AG09309 (cell line): ENCODE measurements at places on chromosomes 7 and 10.

GRCh38 chr7:2445047-2445446 is 31.2 kb downstream of the GRIFIN start:
- DNase-seq = no peak

DNA sequence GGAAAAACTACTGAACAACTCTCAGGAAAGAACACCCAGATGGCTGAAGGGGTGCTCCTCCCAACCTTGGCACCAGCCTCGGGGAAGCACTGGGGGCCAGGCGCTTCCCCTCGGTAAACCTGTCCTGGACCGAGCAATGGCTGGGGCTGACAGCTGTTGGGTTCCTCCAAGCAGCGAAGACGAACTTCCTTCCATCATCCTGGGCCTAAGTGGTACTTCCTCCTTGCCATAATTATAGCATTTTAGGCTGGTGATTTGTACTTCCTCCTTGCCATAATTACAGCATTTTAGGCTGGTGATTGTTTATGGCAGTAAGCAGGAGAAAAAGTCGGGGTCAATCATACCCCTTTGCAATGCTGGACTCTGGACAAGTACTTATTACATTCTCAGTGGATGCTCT is 69.3 kb downstream of the MYOF start:
- no peak for DNase-seq

DNA sequence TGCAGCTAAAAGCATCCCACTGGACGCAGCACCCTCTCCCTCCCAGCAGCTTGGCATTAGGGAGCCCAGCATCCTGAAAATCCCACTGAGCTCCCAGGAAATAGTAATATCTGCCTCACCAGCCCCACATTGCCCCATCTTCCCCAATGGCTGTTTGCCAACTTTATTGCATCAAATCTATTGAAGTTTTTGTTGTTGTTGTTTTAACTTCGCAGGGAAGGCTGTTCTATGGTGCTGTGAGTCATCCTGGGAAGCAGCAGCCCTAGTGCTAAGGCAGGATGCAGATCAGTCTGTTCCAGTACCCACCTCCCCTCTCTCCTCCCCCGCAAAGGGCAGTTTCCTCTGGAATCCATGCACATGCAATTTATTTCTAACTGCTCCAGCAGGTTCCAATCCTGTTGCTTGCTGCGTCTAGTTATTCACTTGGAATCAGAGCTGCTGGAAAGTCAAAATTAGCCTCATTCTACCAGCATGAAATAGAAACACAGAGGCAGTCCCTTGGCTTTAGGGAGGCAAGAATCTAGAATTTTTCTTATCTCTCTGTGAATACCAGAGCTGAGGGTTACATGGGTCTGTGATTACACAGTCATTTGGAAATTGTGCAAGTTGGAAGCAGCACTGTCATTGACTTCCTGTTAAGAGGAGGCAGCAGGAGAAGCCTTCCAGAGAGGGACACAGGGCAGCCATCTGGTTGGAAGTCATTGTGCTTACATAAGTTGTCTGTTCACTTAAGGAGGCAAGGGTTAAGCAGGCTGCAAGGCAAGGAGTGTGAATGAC is 115.9 kb upstream of the CACUL1 start:
- DNase-seq = peak; percentile 13

- DNase-seq = no peak
These were observed 945 bp downstream of the ADD3 start for GRCh38 chr10:110008518-110009339.

GRCh38 chr7:54678763-54679489 is 80.1 kb downstream of the SEC61G start:
- DNase-seq = no peak

DNA sequence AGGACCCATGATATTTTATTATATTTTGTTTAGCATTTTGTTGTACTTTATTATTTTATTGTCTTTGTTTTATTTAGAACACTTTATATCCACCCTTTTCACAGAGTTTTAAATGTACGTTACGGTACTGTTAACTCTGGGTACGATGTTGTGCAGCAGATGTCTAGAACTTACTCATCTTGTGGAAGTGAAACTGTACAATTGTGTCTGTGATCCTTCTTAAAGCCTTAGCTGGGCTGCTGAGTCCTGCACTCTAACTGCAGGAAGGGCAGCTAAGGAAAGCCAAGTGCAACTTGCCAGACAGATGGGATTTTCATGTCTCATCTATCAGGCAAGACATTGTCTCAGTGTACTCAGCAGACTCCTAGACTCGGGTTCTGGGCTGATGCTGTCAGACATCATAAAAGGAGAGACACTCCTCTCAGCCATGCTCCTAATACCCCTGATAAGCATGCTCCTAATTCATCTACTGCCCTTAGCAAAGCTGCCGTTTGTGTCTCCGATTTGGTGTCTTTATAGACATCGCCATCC is 14.6 kb upstream of the INSYN2A start:
- no peak for DNase-seq

DNA sequence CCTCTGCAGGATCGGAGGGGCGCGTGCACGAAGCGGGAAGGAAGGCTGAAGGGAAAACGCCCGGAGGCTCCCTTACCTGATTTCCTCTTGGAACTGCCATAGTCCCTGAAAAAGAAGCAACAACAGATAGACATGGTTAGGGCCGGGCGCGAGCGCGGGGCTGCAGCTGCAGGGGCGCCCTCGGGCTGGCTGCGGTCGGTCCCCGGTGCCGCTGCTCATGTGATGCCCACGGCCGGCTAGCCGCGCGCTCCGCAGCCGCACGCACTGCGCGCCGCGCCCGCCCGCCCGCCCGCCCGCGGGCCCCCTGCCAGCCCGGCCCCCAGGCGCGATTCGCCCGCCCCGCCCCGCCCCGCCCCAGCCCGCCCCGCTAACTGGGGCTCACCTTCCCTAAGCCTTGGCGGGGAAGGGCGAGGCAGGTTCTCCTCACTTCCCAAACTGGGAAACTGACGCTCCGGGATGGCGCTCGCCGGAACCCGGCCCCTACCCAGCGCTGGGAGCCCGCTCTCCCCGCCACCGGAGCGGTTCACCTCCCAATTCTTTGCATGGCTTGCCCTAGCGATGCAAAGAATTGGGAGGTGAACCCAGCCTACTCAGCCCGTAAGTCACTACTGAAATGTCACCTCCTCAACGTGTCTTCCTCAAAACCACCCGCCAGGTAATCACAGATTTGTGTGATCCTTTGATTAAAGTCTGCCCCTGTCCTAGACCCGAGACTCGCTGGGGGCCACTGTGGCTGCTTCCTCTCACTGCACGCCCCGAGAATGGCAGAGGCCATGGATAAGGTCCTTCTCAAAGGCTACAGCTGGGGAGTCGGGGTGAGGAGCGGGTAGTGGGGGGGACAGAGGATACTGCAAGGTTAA is 162.2 kb downstream of the SH3PXD2A start:
- DNase-seq = no peak

- DNase-seq = no peak
These were observed 14.5 kb downstream of the OR2A14 start for GRCh38 chr7:144137501-144137900.

DNA sequence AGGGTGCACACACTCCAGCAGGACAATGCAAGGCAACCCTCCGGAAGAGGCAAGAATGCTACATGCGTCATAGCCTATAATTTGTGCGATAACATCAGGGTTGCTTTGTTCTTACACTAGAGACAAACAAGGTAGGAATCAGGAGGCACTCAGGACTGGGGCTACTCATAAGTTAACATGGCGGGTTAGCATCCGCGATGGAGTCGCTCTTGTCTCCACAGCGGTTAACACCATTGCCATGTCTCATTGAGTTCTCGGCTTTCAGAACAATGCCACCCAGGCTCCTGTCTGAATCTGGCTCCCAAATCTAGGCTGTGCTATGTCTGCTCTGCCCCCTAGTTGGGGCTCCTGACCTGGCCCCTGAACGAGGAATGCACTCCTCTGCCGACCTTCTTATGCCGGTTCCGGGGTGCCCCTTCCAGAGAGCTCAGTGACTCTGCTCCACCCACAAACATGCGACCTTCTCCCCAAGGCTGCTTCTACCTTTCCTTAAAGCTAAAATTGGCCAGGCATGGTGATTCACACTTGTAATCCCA is 24.9 kb upstream of the SLF2 start:
- DNase-seq = no peak

DNA sequence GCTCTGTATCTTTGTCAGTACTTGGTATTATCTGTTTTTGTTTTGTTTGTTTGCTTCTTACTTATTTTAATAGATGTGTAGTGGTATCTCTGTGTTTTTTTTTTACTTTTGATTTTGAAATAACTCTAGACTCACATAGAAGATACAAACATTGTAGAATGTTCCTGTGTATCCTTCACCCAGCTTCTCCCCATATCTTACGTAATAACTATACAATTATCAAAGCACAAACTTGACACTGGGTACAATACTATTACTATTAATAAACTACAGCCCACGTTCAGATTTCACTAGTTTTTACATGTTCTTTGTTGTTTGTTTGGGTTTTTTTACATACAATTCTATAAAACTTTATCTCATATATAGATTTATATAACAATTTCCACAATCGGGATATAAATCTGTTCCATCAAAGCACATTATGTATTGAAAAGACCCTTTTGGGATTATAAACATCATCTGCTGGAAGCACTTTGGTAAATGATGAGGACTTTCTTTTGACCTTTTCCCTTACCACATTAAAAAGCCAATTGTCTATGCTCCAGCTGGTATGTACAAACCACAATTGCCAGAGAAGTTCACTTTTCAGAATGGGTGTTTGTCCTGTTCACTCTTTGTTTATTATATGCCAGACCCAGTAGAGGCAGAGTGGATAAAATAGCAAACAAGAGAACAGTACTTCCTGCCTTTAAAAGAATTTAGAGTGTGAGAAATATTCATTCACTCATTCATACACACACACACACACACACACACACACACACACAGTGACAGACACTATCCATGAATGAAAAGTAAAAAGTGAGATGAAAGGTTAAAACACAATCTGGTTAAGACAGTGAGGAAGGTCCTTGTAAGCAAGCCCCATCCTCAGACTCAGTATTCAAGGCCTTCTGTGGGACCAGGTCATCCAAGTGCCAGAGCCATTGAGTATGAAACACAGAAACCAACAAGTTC is 113.0 kb downstream of the SGMS1 start:
- DNase-seq = no peak

DNA sequence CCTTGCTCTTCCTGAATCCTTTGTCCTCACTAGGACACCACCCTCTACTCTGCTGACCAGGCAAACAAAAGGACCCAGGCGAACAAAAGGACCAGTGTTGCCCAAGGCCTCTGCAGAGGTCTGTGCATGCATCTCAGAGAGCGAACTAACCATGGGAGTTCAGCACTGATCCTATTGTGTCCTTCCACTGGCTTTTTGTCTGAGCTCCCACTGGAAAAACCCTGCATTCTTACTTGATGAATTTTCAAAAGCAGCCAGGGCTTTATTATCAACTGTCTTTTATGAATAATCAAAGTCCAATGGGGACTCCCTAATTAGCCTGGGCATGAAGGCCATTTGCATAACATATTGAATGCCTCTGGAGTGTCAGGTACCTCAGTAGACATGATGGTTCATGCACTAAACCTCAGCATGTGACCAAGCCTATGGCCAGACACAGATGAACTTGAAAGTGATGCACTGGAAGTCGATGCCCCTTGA is 140.6 kb downstream of the KCNMA1 start:
- DNase-seq = no peak

- DNase-seq = no peak
These were observed 653.7 kb upstream of the ZWINT start for GRCh38 chr10:57014758-57015157.

DNA sequence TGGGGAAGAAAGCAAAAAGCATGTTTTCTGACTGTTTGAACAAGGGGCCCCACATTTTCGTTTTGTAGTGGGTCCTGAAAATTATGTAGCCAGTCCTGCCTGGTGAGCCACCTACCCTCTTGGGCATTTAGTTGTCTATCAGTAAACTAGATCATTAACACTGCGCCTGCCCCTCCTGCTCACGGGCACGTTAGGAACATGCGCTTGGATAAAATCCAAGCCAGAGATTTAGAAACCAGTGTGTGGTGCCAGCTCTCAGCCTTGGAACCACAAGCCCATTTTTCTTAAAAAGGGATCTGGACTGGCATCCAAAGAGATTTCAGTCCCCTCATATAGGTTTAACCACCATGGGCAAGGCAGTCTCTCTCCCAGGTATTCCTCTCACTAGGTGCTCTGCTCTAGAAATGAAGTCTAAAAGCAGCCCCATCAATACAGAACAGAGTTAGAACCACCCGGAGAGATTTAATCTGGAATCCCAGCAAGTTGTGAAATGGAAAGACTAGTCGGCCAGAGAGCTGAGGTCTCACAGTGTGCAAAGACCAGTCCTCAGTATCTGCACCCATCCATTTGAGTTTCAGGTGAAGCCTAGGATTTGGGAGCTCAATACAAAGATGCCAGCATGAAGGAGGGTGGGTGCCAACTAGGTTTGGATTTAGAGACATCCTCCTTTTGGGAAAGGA is 123.9 kb upstream of the TCF7L2 start:
- DNase-seq = no peak

- no peak for DNase-seq
These were observed 380.9 kb upstream of the SEMA3C start for GRCh38 chr7:81299711-81300110.

DNA sequence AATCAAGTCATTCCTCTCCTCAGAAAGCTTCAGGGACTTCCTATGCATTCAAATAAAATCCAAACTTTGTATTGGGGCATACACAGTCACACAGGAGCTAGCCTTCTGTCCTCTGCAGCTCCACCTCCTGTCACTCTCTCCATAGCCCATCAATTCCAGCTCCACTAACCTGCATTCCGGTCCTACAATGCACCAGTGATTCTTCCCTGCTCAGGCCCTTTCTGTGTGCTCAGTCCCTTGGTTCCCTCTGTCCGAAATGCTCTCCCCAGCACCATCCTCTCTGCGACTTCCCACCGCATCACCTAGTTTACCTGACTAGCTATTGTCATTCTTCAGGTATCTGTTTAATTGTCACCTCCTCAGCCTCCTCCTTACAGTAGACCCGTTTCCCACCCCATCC is 26.4 kb upstream of the YAE1 start:
- DNase-seq = no peak

GRCh38 chr7:23074443-23075261 is 30.9 kb upstream of the KLHL7 start:
- DNase-seq = no peak

- DNase-seq = no peak
These were observed 51.6 kb upstream of the MACC1 start for GRCh38 chr7:20268824-20269223.

- no peak for DNase-seq
These were observed 39.3 kb downstream of the TMEM270 start for GRCh38 chr7:73900286-73900685.

GRCh38 chr7:101896941-101897340 is 79.5 kb downstream of the CUX1 start:
- no peak for DNase-seq

DNA sequence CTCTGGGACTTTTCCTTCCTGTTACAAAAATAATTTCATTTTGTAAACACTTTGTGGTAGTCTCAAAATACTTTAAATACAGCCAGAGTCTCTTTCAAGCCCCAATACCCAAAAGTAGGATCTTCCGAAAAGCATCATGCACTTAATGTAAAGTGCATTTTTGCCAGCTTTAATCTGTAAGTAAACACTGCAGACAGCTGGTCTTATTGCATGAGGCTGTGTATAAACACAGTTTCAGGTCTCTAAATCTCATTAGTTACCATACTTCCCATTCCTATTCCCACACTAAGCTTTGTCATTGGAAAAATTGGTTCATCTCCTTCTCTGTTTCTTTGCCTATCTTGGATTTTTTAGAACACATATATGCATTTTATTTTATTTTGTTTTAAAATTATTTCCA is 87.6 kb upstream of the GNAI1 start:
- DNase-seq = no peak

GRCh38 chr10:69996611-69997010 is 56.0 kb upstream of the MACROH2A2 start:
- no peak for DNase-seq
